ENCODE measurements at places on chromosomes 2 and 18.

DNA sequence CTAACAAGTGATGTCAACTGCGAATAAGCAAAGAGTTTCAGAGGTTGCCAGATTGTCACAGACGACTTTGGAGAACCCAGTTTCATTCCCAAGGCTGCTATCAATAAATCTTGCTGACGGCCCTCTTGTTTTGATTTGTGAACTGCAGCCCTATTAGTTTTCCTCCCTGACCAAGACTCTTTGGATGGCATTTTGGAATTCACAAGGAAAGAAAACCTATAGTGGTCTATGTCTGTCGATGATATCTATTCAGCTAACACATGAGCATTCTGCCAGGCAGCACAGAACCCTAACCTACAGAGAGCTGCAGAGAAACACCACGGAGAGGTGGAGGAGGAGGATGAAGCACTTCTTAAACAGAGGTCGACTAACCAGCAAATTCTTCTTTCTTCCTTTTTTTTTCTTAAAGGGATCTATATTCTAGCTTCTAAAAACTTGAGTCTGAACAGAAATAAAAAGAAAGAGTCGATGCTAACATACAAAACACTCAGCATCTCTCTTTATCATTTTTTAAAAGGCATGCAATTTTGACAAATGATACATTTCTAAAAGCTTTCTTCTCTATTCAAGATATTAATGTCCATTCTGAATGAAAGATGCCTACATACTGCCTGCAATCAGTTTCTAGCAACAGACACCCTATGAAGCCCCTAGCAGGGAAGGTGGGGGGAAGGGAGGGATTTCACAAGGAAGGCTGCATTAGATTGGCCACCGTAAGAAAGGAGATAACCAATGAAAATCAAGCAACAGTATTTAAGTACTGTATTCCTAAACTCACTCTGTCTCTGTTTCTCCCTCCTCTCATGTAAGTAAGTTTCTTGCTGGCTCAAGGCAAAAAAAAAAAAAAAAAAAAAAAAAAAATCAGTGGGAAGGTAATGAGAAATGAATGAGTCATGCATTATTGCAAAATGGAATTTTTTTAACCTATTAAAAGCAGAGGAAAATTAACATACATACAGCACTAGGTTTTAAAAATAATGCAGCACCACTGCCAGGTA is 83.0 kb upstream of the CHRNA1 start:
- DNase-seq: no peak

- no peak for DNase-seq
Measured at GRCh38 chr2:38524580-38524979, 78.1 kb downstream of the HNRNPLL start.

GRCh38 chr2:8600456-8600855 is 81.4 kb upstream of the ID2 start:
- no peak for DNase-seq

- DNase-seq: no peak
Measured at GRCh38 chr2:47534179-47534919, 131.4 kb downstream of the MSH2 start.

- DNase-seq: no peak
Measured at GRCh38 chr2:65165558-65165957, 35.7 kb upstream of the RAB1A start.

- no peak for DNase-seq
Measured at GRCh38 chr2:182291296-182291695, 135.5 kb downstream of the PDE1A start.

DNA sequence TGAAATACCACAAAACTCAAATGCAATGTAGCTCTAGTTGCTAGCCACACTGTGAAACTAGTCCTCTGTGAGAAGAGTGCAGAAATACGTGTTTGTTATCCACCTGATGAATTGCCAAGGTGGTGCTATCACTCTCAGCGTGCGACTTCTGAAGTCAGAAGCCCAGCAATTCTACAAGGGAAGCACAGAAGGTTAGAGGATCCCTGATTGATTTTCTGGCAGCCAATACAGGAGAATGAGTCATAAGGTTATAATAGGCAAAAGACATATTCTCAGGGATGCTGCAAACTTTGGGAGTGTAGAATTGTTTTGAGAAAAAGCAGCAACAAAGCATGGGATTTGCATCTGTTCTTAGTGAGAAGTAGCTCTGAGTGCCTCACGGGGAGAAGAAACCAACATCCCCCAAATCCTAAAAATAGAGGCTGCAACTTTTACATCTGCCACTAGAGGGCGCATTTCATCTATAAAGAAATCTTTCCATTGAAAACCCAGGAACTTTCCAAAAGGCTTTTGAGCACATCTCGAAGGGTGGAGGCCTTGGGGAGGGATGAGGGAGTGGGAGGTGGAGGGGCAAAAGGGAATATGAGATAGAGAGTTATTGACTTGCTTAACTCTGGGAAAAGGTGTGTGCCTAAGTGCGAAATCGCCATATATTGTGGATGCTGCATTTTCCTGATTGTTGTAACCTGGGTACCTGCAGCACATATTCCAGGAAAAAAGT is 78.0 kb downstream of the TMEM182 start:
- DNase-seq: no peak

- no peak for DNase-seq
Measured at GRCh38 chr2:109523121-109523520, 90.6 kb downstream of the SEPTIN10 start.

- DNase-seq: no peak
Measured at GRCh38 chr2:173119944-173120343, 44.3 kb downstream of the MAP3K20 start.

DNA sequence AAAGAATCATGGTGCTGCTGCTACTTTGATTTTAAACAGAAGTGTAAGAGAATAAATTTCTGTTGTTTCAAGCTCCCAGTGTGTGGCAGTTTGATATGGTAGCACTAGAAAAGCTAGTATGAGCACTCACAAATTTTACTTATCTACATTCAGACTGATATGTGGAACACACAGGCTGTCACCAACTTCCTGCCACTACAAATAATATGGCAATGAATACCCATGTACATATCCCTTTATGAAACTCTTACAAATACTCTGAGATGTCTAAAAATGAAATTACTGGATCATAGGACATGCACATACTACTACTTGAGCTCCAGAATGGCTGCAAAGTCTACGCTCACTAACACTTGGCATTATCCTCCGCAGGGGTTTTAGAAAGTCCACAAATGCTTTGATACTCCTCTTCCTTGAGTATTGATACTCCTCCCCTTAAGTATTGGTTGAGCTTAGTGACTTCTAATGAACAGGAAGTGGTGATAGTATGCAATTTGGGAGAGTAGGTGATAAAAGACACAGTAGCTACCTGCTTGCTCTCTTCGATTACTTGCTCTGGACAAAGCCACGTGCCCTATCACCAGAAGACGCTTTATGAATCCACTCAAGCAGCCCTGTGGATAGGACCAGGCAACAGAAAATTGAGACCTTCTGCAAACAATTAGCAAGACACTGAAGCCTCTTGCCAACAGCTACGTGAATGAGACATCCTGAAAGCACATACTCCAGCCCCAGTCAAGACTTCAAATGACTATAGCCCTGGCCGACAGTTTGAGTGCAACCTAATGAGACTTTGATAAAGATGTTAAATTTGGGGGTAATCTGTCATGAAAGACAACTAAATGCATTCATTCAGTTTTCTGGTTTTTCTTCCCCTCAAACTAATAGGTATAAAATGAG is 35.4 kb downstream of the FBXO11 start:
- no peak for DNase-seq

DNA sequence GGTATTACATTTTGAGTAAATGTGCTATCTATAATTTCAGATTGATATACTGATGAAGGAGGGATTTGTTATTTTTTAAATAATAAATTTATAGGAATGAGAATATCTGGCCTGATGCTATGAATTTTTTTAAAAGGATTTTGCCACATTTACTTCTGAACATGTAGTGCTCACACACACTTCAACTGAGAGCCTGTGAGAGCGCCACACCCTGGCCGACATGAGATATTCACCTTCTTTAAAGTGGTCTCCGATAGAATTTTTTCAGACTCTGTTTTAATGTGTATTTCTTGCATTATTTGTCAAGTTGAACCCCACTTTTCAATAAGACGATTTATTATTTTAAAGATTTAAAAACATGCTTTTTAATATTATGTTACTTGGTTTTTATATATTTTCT is 813.3 kb downstream of the DCC start:
- DNase-seq: no peak

DNA sequence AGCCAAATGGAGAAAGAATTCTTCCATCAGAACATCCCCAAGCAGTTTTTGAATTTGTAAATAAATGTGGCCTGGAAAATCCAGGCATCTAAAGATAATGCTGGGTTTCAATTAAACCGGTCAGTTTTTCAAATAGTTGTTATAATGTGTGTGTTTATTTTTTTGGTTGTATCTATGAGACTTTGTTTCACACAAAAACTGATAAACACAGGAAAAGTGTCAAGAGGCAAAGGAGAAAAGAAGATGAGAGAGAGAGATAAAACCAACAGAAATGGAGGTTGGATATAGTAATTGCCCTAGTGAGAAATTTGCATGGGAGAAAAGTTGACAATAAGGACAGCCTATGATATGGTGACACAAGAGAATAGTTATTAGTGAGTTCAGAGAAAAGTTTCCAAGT is 68.3 kb downstream of the KIAA1328 start:
- no peak for DNase-seq

GRCh38 chr2:84870306-84870705 is 10.6 kb downstream of the TRABD2A start:
- DNase-seq: no peak

GRCh38 chr2:17851731-17852585 is 26.5 kb upstream of the KCNS3 start:
- no peak for DNase-seq

DNA sequence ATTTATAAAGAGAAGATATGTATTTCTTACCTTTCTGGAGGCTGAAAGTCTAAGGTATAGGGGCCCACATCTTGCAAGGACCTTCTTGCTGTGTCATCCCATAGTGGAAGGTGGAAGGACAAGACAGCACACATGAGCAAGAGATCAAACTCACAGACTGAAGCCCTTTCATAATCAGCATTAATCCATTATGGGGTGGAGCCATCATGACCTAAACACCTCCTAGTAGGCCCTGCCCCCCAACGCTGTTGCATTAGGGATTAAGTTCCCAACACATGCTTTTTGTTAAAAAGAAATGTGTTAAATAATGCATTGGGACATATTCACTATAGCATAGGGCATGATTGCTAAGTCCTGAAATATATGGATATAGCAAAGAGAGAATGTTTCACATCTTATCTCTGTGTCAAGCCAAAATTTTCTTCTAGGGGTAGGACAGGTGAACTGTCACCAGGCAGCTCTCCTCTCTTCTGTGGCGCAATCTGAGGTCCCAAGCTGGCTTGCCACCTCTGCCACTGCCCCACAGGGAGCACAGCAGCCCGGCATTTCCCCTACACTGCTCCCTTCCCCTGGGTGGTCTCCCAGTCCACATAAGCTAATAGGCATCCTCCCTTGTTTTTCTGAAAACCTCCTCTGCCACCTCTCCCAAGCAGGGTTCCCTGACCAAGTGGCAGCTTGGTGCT is 8.3 kb upstream of the CTIF start:
- DNase-seq: no peak

DNA sequence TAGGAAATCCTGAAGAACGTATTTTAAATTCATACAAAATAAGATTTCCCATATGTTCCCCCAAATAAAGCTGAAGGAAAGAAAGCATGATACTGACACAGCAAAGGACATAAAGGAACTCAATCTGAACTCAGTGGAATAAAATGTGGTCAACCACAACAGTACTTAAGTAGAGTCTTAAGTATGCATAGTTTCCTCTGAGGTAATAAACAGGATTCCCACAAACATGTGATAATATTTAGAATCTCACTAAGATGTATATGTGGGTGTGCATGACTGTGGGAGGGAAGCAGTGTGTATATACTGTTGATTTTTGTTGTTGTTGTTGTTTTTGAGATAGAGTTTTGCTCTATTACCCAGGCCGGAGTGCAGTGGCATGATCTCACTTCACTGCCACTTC is 69.3 kb downstream of the NOL10 start:
- no peak for DNase-seq

DNA sequence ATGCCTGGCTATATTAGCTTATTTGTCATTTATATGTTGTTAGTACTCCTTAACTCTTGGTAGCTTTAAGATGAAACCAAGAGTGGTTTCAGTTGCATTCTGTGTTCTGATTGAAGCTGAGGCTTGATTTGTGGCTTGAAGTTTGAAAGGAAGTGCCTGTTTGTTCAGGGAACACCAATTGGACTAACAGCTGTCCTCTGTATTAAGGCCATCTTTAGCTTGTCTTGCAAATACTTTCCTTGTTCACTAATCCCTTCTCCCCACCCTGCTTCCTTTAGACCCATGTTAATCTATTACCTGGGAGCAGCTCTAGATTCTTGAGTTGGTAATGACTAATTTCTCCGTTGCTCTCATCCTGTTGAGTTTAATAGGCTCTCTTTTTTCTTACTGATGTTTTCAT is 13.4 kb downstream of the ITGA6 start:
- DNase-seq: no peak

DNA sequence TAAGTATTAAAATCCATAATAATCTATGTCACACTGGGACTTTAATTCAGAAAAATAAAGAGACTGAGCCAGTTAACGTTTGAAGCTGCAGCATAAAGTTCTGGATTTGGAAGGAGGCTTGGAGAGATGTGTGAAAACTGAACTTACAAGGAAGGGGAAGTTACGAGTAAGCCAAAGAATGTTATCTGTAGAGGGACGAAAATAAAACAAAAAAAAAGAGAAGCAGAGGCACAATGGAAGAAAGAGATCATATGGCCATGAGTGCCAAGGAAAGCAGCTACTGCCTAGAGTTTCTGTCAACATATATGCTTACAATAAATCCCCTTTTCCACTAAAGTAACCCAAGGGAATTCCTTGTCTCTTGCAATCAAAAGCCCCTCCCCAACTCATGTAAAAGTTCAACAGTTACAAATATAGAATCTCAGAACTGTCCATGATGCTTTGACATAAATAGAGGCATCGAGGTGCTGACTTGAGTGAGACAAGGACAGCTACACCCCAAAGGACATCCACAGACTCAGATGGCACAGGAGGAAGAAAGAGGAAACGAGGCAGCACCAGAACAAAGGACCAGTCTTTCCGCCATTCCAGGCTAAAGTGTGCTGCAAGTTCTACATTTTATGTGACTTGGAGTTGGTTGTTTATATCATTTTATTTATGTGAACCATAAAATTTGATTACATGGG is 16.1 kb upstream of the ARL5A start:
- no peak for DNase-seq

All from CMK (cell line).